Stimulated activated CD4-positive, alpha-beta T cell treated with anti-CD3 and anti-CD28 coated beads, Interleukin-2, amount 100 ng/mL, for 4 hours (primary cell): ENCODE measurements at places on chromosomes 7 and 10.

DNA sequence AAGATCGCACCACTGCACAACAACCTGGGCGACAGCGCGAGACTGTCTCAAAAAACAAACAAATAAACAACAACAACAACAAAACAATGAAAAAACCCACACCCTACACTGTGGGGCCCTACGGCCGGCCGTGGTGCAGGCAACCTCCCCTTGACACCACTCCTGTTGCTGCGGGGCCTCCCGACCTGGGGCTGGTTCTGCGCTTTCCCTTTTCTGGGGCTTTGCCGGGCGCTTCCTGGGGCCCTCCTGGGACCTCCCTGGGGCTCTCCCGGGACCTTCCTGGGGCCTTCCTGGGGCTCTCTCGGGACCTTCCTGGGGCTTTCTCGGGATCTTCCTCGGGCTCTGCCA, 46.6 kb downstream of the INSIG1 start:
- no peak for DNase-seq

GRCh38 chr7:71144963-71145362, 13.0 kb downstream of the GALNT17 start:
- no peak for DNase-seq

DNA sequence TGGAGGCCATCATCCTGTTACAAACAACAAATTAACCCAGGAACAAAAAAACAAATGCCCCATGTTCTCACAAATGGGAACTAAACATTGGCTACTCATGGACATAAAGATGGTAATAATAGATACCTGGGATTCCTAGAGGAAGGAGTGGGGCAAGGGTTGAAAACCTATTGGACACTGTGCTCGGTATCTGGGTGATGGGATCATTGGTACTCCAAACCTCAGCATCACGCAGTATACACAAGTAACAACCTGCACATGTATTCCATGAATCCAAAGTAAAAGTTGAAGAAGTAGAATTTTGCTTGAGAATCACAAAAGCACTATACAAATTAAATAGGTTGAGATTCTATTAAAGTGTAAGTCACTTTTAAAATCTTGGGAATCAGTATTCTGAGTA, 16.7 kb downstream of the GHITM start:
- DNase-seq, result no peak

DNA sequence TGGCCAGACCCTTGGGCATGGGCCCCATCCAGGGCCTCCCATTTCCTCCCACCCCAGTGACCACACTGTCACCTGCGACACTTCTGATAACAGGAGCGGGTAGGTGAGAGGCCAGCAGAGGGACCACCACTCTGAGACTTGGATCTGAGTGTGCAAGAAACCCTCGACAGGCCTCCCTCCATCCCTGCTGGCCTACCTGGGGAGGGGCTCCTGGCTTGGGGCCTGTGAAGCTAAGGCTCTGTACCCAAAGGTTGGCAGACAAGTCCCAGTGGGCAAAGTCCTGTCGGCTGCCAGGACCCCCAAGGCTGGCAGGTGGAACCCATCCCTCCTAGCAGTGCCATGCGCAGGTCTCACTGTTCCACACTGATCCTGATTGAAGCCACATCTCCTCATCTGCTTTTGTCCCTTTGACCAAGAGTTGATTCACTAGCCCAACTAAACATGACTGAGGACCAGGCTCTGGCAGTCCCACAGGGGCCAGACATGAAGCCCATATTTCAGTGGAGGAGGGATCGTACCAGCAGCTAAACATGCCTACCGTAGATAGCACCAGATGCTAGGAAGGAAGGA, 1.2 kb upstream of the PGAM2 start:
- no peak for DNase-seq

DNA sequence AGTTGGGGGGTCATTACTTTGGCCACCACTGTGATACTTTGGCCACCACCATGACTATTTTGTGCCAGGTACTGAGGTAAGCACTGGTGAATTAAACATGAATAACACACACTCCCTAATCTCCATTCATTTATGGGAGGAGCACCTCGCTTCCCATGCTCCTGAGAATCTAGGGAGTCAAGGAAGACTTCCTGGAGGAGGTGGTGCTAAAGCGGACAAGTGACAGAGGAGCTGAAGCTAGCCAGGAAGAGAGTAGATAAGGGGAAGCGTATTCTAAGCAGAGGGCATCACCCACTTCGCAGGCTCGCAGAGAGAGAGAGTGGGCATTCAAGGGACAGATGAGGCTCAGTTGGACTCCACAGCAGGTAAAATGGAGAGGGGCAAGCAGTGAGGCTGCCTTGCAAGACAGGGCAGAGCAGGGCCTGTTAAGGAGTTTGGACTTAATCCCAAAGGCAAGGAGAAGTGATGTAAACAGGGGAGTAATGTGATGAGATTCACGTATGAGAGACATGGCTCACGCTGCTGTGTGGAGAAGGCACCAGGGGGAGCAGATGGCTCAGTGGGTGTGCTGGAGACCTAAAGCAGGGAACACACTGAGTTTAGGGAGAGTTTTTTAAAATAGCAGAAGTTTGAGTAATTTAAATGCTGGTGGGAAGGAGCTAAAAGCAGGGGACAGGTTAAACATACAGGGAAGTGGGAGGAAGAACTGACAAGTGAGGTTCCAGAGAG, 21.3 kb upstream of the TMEM248 start:
- DNase-seq, result no peak

- no peak for DNase-seq
Measured at GRCh38 chr7:104156842-104157277, 51.0 kb downstream of the ORC5 start.

DNA sequence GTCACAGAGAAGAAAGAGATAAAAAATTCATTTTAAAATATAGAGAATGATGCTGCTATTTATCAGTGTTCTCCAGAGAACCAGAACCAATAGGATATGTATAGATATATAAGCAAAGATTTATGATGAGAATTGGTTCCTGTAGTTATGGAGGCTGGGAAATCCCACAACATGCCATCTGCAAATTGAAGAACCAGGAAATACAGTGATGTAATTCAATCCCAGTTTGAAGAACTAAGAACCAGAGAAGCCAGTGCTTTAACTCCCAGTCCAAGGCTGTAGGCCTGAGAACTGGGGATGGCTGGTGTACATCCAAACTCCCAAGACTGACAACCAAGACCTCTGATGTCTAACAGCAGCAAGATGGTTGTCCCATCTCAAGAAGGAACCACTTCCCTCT, 192.9 kb upstream of the PLXDC2 start:
- DNase-seq, result no peak

DNA sequence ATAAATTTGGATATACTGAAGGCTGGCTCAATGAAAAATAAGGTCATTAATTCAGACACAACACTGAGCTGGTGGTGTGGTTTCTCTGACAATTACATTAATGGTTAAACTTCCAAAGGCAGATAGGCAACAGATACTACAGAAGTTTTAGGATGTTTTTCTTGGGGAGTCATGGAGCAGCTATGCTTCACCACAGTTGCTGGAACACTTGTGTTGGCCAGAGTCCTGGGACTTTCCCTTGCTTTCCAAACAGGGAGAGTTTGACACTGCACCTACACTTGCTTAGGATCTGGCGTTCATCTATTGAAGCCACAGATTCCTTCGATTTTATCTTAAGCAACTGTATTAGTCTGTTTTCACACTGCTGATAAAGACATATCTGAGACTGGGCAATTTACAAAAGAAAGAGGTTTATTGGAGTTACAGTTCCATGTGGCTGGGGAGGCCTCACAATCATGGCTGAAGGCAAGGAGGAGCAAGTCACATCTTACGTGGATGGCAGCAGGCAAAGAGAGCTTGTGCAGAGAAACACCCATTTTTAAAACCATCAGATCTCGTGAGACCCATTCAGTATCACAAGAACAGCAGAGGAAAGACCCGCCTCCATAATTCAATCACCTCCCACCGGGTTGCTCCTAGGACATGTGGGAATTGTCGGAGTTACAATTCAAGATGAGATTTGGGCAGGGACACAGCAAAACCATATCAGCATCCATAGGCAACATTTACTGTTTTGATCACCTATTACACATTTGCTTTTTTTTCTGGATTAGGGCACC, 27.8 kb upstream of the TMEM178B start:
- DNase-seq, result no peak

DNA sequence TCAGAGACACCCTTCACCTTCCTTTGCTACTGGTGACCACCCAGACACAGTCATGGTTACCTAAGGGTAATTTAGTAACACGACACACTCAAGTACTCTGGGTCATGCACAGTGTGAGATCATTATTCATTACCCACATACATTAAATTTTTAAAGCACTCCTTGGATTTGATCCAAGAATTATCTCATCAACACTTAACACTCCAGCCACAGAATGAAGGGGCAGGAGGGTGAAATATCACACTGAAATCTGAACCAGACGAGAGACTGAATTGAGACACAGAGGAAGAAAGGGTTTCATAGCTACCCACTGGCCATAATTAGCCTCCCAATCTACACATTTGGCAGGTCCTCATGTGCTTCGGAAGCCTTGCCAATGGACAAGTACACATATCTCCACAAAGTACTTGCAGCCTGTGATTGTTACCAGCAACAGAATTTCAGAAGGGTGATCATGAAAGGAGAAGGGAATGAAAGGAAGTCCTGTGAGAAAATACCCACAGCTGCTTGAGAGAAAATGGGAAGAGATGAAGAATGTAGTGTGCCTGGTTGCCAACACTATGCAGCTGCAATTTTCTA, 189.3 kb downstream of the POLR1F start:
- DNase-seq, result no peak

- DNase-seq, result no peak
Measured at GRCh38 chr10:121678631-121679174, 80.5 kb upstream of the FGFR2 start.

- no peak for DNase-seq
Measured at GRCh38 chr10:114471906-114472876, 67.9 kb upstream of the AFAP1L2 start.

- DNase-seq, result no peak
Measured at GRCh38 chr10:5530412-5530806, 5.6 kb downstream of the CALML3 start.

DNA sequence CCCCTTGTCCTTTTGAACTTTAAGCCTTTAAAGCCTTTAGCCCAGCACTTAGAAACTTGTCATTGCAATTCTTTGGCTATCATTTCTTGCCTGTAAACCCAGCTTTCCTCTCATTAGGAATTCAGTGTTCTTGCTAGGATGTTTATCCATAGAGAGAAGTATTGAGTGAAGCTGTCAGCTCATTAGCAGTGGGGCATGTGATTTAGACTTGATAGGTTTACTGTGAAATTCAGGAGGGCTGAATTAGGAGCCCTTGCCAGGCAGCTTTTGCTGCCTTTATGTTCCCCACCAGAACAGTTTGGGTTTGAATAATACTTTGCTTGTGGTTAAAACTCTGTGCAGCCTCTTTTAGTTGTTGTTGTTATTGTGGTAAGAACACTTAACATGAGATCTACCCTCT, 39.5 kb downstream of the LHFPL3 start:
- no peak for DNase-seq

DNA sequence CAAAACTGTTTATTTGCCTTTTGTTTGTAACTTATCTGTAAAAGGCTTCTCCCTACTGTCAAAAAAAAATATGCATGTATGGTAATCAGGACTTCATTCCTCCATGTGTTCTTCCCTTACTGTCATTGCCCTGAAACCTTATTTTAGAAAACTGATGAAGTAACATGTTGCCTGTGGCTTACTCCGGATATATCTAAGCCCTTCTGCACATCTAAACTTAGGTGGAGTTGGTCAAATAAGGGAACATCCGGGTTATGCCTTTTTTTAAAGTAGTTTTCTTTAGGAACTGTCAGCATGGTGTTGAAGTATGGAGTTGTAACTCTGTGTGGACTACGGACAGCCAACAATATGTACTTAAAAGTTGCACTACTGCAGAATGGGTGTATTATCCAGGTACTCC, 6.2 kb downstream of the SAR1A start:
- DNase-seq, result no peak

GRCh38 chr7:155119801-155120382, 49.8 kb downstream of the HTR5A start:
- no peak for DNase-seq

DNA sequence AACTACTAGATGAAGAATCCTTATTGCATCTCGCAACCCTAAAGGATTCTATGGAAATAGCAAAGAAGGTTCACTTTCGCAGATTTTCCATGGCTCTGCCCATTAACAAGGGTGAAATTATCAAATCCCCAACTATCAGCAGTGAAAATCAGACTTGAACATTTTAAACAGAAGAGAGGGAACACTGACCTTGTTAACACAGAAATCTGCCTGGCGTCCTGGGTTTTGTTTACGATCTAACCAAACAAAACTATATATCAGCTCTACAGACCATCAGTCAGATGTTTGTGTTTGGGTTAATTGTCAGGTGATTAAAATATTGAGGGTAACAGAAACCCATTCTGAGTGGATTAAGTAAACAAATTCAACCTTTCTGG, 1.9 kb downstream of the CTTNBP2 start:
- DNase-seq, result no peak

DNA sequence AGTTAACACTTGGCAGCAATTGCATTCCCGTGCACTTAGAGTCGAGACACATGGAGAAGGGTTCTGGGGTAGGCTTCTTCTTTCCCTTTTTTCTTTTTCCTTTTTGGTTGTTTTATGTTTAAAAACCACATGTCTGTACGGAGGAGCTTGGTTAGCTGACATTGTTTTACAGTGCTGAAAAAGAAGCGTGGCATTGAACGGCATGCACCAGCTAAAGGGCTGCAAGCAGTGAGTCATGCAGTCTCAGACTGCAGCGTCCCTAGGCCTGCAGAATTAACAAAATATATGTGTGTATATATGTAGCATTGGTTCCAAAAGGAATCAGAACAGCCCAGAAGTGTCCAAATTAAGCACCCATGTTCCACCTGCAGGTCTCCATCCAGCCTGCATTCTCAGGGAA, 211.0 kb downstream of the TCF7L2 start:
- no peak for DNase-seq

- no peak for DNase-seq
Measured at GRCh38 chr10:78169214-78169613, 135.6 kb downstream of the RPS24 start.

GRCh38 chr10:123377883-123378282, 223.7 kb downstream of the BUB3 start:
- DNase-seq, result no peak

- DNase-seq, result no peak
Measured at GRCh38 chr10:72832701-72833100, 60.8 kb upstream of the OIT3 start.

DNA sequence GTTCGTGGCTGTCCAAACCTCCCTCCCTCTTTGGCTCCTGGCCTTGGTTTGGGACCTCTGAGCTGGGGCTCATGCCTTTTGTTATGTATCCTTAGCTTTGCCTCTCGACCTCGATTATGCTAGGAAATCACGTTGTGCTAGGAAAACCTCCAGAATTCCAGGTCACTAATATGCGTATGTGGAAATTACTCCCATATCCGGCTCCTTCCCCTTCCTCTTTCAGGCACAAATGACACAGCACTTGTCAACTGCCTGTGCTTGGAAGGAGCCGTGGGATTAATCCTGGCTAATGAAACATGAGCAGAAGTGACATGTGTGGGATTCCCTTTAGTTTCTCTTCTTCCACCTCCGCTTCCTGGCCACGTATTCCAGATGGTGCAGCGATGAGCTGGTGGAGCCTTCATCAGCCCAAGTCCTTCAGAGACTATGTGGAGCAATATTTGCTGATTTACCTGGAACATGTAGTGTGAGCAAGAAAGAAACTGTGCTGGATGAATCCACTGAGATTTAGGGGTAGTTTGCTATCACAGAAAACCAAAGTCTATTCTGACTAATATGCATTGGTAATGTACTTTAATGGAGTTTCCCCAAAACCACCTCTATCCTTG, 149.2 kb downstream of the REEP3 start:
- no peak for DNase-seq

GRCh38 chr7:114419441-114420272, 5.0 kb downstream of the FOXP2 start:
- no peak for DNase-seq

- DNase-seq, result no peak
Measured at GRCh38 chr7:28176645-28177044, 4.0 kb downstream of the JAZF1 start.
